Activated T-helper 1 cell treated with Interleukin-2 at 50 U/mL for 16 hours (primary cell): ENCODE measurements at places on chromosomes 3 and 15.

DNA sequence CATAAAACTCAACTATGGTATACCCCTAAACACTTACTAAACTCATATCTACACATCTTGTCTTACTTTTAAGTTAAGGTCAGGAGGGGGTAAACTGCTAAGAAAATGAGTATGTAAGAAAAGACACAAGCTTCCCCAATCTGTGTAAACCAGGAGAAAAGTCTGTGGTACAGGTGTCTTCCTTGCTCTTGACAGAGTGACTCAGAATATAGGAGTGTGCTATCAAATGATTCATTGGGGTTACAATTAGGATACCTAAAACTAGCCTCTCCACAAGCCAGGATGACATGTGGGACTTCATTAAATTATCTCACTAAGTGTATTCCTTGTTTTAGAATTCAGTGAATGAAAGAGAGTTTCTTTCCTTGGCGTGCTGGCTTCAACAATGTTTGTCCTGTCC is 274.8 kb downstream of the BBX start:
- no peak for DNase-seq

DNA sequence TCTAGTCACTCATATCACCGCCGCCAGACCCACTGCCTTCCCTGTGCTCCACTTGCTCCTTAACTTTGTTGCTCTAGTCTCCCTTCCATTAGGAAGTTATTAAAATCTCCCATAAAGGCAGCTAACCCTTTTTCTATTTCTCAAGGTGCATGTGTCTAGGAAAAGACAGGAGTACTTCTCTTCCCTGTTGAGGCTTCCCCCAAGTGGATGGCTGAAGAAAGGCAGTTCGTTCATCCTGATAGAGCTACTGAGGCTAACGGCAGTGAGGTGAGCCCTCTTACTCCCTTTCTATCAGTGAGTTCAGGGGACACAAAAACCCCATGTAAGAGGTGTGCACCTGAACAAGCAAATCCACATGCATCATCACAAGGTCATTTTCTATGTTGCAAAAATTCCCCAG is 397.8 kb downstream of the IGSF11 start:
- no peak for DNase-seq

- DNase-seq = no peak
Measured at GRCh38 chr3:18507333-18507732, 82.2 kb upstream of the SATB1 start.

GRCh38 chr3:17775073-17775472 is 32.6 kb upstream of the TBC1D5 start:
- DNase-seq = no peak

- peak; percentile 69 for DNase-seq
Measured at GRCh38 chr15:63122002-63122875, 578 bp downstream of the LACTB start.

- DNase-seq = no peak
Measured at GRCh38 chr3:39106281-39106811, 1.1 kb downstream of the GORASP1 start.

GRCh38 chr15:39304201-39304841 is 276.6 kb upstream of the THBS1 start:
- no peak for DNase-seq
